Suppressor macrophage treated with lipopolysaccharide for 4 hours (primary cell): ENCODE measurements at places on chromosomes 7 and 10.
A peak's percentile ranks its signal among the peaks of the same experiment; 100 is the strongest.

DNA sequence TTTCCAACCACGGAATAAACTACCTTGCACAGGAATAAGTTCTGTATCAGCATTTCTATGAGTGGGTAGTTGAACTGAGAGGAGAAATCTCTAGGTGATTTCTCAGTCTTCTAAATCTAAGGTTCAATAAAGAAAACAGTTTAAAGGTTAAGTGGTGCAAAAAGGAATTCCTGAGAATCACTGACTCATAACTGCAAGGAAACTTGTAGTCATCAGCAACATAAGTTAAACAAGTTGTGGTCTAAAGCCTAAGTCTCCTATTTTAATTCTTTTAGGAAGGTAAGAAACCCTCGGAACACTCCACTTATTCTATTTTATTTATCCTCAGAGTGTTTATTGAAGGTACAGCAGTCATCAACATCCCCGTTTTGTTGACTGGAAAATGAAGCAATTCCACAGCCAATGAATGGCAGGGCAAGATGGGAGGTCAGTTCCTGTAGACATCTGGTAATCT, 92.4 kb upstream of the PIK3CG start:
- DNase-seq = peak; percentile 38

- no peak for DNase-seq
Measured at GRCh38 chr7:30844483-30844874, 67.2 kb upstream of the AQP1 start.

- DNase-seq = peak; percentile 64
Measured at GRCh38 chr7:157276731-157277562, 59.9 kb upstream of the DNAJB6 start.

DNA sequence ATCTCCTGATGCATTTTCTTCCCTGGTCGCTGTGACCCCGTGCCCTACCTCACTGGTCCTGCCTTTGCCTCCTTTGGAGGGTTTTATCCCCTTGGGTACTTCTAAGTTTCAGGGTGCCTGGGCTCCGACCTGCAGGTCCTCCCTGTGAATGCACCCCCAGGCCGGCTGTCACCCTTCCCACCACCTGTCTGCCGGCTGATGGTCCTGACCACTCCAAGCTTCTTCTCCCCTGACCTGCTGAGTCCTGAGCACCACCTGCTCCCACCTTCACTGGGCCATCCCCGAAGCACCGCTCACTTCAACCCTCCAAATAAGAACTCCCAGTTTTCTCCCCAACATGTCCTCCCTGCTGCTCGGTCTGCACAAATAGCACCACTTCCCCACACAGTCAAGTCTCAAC, 33.4 kb downstream of the TNS3 start:
- DNase-seq = no peak

DNA sequence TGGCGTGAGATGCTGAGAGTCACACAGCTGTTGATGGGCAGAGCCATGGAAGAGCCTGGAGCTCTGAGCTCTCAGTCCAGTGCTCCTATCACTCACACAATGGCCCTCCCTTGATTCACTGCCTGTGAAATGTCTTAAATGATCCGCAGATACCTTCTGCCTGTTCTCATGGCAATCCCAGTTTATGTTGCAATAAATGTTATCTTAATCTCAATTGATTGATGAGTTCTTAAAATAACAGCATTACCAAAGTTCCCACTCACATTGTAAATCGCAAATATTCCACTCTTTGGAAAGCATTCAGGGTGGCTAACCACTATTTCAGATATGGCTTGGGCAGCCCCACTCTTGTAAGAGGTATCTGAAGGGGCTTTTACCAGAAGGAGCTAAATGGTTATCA, 865.5 kb downstream of the LRMDA start:
- no peak for DNase-seq

DNA sequence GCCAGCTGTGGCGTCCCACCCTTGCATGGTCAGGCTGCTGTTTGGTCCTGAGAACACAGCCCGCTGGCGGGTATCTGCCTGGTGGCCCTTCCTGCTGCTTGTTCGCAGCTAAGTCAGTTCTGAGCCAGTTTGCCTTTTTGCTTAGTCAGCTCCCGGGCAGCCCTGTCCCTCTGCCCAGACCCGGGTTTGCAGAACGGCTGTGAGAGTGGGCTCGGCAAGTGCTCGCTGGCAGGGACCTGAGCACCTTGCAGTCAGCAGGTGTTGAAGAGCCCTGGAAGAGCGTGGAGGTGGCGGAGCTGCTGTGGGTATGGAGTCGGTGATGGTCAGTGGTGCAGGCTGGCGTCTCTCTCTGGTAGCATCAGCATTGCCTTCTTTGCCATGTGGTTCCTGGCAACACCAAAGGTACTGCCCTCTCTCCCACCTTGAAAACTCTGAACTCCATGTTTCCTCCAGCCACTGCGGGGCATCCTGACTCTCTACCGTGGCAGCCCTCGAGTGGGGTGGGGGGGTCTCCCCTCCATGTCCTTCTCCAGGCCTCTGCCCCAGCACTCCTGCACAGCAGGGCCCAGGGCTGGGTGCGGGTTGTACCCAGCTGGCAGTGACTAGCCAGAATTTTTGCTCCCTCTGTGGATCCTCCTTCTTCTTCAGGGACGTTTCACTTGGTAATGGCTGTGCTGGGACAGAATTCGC, 4.6 kb downstream of the INPP5A start:
- no peak for DNase-seq

- peak; percentile 42 for DNase-seq
Measured at GRCh38 chr7:27895551-27895950, 155.6 kb downstream of the TAX1BP1 start.

- DNase-seq = no peak
Measured at GRCh38 chr7:70707823-70708243, 424.1 kb upstream of the GALNT17 start.

- DNase-seq = no peak
Measured at GRCh38 chr7:2541291-2542010, 13.9 kb downstream of the BRAT1 start.

DNA sequence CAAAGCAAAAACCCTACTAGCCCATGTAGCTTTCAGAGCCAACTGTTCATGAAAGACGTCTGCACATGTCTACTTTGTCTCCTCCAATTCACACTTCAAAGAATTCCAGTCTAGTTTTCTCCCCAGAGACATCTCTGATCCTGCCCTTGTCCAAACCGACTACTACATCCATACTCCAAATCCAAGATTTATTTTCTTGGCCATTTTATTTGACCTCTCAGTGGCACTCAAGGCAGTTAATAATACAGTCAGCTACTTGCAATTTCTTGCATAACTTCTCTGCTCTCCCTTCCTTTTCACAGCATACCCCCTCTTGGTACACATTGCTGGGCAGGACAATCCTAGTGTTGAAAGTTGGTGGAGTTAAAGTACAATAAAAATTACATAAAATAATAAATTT, 170.9 kb upstream of the INHBA start:
- no peak for DNase-seq

DNA sequence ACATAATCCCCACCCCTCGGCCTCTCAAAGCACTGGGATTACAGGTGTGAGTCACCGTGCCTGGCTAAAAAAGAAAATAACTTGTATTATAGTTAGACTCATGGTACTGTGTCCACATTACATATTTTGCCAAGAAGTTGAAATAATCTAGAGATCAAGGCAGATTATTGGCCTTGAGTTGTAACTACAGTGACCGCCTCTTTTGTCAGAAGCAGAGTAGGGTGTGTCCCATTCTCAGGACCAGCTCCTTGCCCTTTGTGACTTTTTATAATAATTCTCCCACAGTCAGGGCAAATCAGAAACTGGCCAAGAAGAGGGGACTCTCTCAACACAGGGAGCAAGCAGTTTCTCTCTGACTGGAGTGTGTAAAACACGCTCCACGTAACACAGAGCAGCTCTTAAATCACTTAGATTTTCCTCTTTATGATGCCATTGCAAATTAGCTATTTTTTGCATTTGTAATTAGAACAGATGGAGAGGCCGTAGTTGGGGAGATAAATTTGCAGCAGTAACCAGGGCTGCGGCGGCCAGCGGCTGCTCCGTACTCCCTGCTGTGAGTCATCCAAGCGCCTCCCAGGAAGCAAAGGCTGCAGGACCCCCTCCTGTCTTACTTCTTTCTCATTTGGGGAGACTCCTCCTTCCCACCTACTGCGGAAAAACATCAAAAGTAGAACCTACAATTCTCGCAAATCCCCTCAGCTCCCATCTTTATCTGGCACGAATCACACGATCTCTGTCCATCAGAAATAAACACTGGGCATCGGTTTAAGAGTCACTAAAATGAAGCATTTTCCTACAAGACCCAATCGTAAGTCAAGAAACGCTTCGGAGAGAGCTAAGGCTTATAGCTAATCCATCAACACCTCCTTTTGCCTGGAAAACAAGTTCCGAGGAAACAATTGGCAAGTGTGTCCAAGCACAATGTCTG, 32.1 kb upstream of the MSRB2 start:
- DNase-seq = no peak

- DNase-seq = peak; percentile 68
Measured at GRCh38 chr10:6678211-6678803, 98.2 kb upstream of the PRKCQ start.

DNA sequence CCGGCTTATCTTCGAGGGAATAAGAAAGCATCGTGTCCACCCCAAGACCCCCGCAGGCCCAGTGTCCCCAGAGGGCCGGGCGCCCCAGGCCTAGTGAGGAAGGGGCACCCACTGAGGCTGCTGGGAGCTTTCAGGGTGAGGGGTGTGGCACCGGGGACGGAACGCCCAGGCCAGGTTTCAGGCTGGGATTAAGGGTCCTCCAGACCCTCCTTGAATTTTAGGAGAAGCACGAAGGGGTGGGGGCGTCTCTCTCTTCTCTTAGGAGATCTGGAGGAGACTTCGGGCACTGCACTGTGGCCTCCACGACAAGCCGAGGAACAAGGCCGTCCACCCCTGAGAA, 96.8 kb downstream of the PDGFA start:
- no peak for DNase-seq

GRCh38 chr10:60542657-60543056, 153.0 kb upstream of the ANK3 start:
- DNase-seq = no peak

DNA sequence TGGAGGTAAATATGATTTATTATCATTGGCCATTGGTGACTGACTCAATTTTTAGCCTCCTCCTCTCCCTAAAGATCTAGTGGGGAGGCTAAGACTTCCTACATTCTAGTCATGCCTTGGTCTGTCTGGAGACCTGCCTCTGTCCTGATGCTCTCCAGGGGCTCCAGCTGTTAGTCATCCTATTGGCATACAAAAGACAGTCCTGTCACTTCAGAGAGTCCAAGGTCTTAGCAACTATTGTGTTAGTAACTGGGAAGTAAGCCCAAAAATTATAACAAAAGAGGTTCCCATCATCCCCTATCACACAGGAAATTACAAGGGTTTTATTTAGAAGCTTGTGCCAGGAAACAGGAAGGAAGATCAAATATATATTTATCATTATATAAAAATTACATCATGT, 400.6 kb upstream of the VSTM2A start:
- DNase-seq = no peak

- no peak for DNase-seq
Measured at GRCh38 chr7:44665531-44666213, 59.2 kb downstream of the OGDH start.

DNA sequence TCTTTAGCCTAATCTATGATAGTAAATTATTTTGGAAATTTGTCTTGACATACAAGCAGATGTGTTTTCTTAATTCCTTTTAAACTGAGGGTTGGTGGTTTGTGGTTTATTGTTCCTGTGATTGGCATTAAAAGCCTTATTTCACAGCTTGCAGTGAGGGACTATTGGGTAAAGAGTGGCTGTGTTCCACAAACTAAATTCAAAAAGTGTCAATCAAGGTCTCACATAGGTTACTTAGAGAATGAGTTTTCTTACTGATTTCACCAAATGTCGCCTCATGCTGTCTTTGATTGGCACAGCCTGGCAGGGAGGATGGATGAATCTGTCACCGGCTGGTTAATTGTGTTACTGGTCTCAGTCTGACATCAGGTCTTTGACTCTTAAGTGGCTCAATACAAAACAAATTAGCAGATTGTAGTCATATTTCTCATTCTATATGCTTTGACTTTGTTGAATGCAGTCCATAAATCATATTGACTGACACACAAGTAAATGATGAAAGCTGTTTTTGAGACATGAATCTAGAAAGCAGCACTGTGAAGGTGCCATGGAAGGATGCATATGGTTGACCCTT, 66.8 kb upstream of the CYP26C1 start:
- DNase-seq = no peak

- no peak for DNase-seq
Measured at GRCh38 chr10:60954035-60954434, 10.1 kb upstream of the RHOBTB1 start.

DNA sequence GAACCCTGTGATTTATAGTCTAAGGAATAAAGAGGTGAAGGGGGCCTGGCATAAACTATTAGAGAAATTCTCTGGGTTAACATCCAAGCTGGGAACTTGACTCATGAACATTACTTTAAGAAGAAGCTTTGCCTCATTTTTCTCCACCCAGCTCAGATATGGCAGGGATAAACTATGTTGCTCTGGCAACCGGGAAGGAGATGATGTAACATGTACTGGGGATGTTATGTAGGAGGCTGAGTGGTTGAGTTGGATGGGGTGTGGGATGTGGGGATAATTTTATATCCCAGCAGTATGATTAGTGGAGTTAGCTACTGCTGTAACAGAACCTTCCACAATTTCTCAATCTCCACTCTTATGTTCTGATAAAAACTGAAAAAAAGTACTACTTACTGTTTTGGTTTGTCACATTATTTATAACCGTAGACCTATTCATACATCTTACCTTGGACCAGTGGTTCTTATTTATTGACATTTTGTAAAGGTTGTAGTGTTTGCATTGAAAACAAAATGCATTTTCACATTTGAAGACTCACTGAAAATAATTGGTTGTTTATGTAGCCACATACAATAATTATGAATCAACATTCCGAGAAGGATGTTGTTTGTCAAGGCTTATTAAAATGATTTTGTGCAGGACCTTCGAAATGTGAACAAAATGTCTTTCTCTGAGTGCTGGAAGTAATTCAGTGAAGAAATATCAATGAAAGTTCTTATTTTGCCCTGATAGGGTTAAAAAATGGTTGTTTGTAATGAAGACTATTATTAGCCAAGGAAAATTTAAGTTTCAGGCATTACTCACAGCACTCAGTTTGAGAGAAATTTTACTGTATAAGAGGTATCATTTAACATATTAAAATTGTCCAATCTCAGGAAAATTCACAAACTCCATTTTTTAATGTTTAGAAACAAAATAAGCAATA, 1.3 kb downstream of the OR2F2 start:
- no peak for DNase-seq

GRCh38 chr10:128055061-128055868, 71.0 kb downstream of the MKI67 start:
- no peak for DNase-seq

DNA sequence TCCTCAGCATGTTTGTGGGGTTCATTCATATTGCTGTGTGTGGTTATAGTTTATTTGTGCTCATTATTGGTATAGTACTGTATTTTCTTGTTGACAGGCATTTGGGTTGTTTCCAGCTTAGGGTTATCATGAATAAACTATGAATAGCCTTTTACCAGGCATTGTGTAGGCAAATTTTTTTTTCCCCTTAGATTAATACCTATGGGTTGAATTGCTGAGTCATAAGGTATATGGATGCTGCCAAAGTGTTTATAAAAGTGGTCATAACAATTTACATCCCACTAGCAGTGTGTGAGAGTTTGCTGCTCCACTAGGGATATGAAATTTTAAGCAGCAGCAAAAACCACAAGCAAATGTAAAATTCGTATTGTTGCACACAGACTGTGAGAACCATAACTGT, 175.0 kb downstream of the PLPP4 start:
- DNase-seq = no peak

- DNase-seq = no peak
Measured at GRCh38 chr10:15715619-15716227, 4.0 kb downstream of the ITGA8 start.
